ENCODE measurements at places on chromosomes 2 and 18. TPM values are rescaled to one million over a fixed set of nuclear protein-coding genes. Genes with fewer than 3 reads are reported as not detected.
A peak's percentile ranks its signal among the peaks of the same experiment; 100 is the strongest.

- no peak for DNase-seq
- peaks cover 59% of the 10 kb centered on the region for H3K4me1 ChIP-seq
- no peak overlapping the region for H3K27ac ChIP-seq
- peaks cover 14% of the 10 kb centered on the region for H3K36me3 ChIP-seq
Observed at GRCh38 chr2:233098618-233099017, 38.5 kb downstream of the INPP5D start.

GRCh38 chr2:124663645-124663997, 638.5 kb downstream of the CNTNAP5 start:
- H3K4me3 ChIP-seq: no peak overlapping the region
- no peaks in the 10 kb centered on the region for H3K27me3 ChIP-seq
- no peak for DNase-seq

DNA sequence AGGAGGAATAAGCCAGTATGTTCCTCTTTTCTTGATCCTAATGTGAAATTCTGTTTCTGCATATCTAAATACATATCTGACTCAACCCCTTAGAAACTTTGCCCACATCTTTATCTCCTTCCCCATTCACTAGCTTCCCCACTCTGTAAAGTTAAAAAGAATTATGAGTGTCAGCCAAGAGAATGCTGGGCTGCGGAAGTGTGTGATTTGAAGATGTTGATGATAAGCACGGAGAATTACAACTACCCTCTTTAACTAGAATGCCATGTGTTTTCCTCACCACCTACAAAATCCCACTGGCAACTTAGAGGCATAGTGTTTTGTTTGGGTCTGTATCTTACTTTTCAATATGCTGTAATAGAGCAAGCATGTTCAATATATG, 490.4 kb upstream of the FANCL start:
- no peak overlapping the region for H3K4me3 ChIP-seq
- no peak overlapping the region for H3K27ac ChIP-seq
- DNase-seq: no peak
- H3K27me3 ChIP-seq: peaks cover 11% of the 10 kb centered on the region
- no peaks in the 10 kb centered on the region for H3K36me3 ChIP-seq

The UGT1A3 gene
- not detected for total RNA-seq

- DNase-seq: no peak
- peaks cover 4% of the 10 kb centered on the region for H3K36me3 ChIP-seq
- no peaks in the 10 kb centered on the region for H3K4me1 ChIP-seq
Observed at GRCh38 chr18:55672574-55673361, 84.8 kb upstream of the TCF4 start.

GRCh38 chr2:47422560-47422959, 19.6 kb downstream of the MSH2 start:
- no peaks in the 10 kb centered on the region for H3K4me1 ChIP-seq
- no peak overlapping the region for H3K4me3 ChIP-seq
- no peak for DNase-seq
- no peaks in the 10 kb centered on the region for H3K27me3 ChIP-seq

DNA sequence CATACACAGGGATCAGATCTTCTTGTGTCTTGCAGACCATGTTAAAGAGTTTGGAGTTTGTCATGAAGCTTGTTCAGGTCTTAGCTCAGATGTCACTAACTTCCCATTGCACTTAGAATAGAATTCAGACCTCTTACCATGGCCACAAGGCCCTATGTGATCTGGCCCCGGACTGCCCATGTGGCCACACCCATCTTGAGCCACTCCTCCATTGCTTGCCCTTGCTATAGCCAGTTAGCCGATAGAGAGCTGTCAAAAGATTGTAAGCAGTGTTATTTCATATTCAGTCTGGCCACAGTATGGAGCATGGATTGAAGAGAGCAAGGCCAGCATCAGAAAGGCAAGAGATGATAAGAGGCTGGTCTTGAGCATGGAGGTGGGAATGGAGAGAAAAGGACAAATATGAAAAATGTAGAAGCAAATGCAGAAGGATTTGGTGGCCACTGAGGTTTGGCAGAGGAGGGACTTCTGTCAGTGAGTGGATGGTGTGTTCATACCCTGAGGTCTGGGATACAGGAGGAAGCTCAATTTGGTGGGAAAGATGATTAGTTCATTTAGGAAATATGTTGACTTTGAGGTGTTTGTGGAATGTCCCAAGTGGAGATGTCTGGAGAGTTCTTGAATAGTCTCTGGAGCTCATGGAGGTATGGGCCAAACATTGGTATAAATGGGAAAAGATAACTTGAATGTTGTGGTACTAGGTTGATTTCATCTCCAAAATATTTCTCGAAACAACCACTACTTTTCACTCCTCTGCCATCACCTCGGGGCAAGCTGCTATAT, 10.6 kb downstream of the DGUOK start:
- H3K4me3 ChIP-seq: no peak overlapping the region
- H3K4me1 ChIP-seq: peaks cover 82% of the 10 kb centered on the region
- H3K27me3 ChIP-seq: no peaks in the 10 kb centered on the region

DNA sequence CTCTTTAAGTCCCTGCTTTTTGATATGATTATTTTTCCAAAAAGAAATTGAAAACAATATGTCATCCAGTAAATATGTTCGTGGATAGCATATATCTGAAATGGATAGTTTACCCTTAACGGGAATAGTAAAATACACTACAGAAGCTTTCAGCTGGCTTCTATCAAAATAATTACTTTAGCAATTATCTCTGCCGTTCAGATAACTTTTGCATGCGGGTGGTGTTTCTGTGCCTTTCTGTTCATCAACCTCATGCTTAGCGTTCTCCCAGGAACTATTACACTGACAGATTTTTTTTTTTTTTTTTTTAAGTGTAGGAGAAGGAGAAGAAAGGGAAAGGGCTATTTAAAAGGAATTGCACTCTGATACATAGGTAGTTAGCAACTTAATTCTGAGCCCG, 53.6 kb downstream of the TSHZ1 start:
- peak overlapping the region; percentile 65 for H3K27ac ChIP-seq
- H3K36me3 ChIP-seq: peaks cover 2% of the 10 kb centered on the region
- H3K4me3 ChIP-seq: no peak overlapping the region
- H3K4me1 ChIP-seq: peaks cover 57% of the 10 kb centered on the region
- no peak for DNase-seq

The HRH4 gene
- 0.16 TPM for total RNA-seq

DNA sequence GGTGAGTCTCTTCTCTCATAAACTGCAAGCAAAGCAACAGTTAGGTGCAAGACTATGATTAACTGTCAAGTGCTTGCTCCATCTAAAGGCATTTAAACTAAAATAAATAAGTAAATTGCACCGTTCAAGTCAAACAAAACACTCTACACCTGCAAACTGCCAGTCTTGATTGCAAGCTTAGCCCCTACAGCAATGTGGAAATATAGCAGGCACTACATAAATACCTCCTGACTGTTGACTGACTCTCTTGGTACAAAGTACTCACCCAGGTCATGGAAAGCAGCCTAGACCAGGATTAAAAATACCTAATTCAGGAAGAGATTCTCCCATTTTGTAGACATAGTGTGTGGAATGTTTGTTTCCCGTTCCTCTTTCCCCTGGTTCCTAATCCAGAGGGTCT, 176.6 kb upstream of the KLHL29 start:
- H3K27ac ChIP-seq: no peak overlapping the region
- no peaks in the 10 kb centered on the region for H3K4me1 ChIP-seq
- no peak for DNase-seq
- H3K4me3 ChIP-seq: no peak overlapping the region

GRCh38 chr18:59426855-59427254, 67.8 kb upstream of the LMAN1 start:
- H3K36me3 ChIP-seq: no peaks in the 10 kb centered on the region
- DNase-seq: no peak
- no peak overlapping the region for H3K4me3 ChIP-seq

- no peak for DNase-seq
- H3K36me3 ChIP-seq: no peaks in the 10 kb centered on the region
- H3K4me1 ChIP-seq: no peaks in the 10 kb centered on the region
Observed at GRCh38 chr2:122100346-122100745, 344.9 kb downstream of the TSN start.

The CNDP2 gene
- total RNA-seq: 212 TPM

DNA sequence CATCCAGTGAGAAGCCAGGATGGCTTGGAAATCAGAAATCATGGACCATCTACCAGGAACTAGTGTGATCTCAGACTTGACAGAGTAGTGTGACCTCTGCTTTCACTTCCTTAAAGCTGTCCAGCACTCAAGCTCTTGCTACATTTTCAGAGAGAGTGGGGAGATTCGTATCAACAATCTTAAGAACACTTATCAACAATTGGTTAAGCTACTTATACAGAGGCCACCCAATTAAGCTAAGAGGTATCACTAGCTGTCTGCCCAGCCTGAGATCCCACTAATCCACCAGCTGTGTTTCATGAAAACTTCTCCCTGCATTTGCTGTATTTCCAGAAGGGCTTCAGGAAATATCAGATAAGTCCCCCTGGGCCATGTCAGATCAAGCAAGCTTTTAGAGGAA, 4.2 kb downstream of the RPRM start:
- no peaks in the 10 kb centered on the region for H3K36me3 ChIP-seq
- H3K27me3 ChIP-seq: peaks cover 57% of the 10 kb centered on the region
- H3K4me3 ChIP-seq: no peak overlapping the region
- H3K4me1 ChIP-seq: peaks cover 23% of the 10 kb centered on the region
- no peak for DNase-seq
- no peak overlapping the region for H3K27ac ChIP-seq

GRCh38 chr2:156064540-156064939, 268.0 kb downstream of the NR4A2 start:
- no peak overlapping the region for H3K4me3 ChIP-seq
- no peaks in the 10 kb centered on the region for H3K36me3 ChIP-seq
- H3K27ac ChIP-seq: no peak overlapping the region
- H3K4me1 ChIP-seq: no peaks in the 10 kb centered on the region
- H3K27me3 ChIP-seq: no peaks in the 10 kb centered on the region

DNA sequence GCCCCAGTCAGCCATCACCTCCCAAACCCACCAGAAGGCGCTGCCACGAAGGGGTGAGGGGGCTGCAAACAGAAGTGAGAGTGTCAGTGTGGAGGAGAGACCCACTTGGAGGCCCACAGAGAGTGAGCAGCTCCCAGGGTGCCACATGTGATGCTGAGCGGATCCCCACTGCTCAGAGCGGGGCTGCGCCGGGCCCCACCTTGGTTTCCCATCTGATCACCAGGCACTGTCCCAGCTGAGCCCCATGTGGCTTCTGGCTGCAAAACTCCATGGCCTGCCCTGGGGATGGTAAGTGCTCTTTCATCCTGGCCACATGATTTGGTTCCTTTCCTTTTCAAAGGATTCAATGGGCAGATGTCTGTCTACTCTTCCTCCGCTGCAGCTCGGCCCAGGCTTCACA, 23.8 kb downstream of the SNORC start:
- H3K4me3 ChIP-seq: no peak overlapping the region
- DNase-seq: no peak
- peaks cover 14% of the 10 kb centered on the region for H3K4me1 ChIP-seq
- no peaks in the 10 kb centered on the region for H3K36me3 ChIP-seq

The ACP1 gene
- 163 TPM for total RNA-seq

DNA sequence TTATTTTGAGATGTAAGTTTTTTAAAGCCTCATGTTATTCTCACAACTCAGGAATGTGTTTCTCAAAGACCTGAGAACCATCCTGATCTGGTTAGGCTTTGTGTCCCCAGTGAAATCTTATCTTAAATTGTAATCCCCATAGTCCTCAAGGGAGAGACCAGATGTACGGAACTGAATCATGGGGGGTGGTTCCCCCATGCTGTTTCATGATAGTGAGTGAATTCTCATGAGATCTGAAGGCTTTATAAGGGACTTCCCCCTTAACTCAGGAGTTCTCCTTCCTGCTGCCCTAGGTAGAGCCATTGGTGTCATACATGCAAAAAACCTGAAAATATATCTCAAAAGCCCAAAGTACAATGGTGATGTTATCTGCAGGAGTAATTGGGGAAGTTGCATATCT, 836.7 kb downstream of the CBLN2 start:
- no peak overlapping the region for H3K27ac ChIP-seq
- no peak for DNase-seq
- no peaks in the 10 kb centered on the region for H3K36me3 ChIP-seq
- H3K4me3 ChIP-seq: no peak overlapping the region
- H3K4me1 ChIP-seq: no peaks in the 10 kb centered on the region

DNA sequence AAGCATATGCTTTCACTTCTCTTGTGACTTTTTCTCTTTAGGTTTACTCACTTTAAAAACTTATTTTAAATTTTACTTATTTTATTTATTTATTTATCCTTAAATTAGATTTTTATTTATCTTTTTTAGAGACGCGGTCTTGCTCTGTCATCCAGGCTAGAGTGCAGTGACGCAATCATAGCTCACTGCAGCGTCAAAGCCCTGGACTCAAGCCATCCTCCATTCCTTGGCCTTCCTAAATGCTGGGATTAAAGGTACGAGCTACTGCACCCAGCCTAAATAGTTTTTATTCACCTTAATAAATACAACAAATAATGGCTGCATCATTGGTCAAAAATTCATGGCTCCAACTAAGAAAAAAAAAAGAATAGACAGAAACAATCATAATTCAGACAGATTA, 415.7 kb upstream of the FIGN start:
- DNase-seq: no peak
- H3K4me3 ChIP-seq: no peak overlapping the region
- H3K36me3 ChIP-seq: no peaks in the 10 kb centered on the region
- no peaks in the 10 kb centered on the region for H3K4me1 ChIP-seq

- H3K36me3 ChIP-seq: no peaks in the 10 kb centered on the region
- no peaks in the 10 kb centered on the region for H3K4me1 ChIP-seq
- no peaks in the 10 kb centered on the region for H3K27me3 ChIP-seq
- H3K27ac ChIP-seq: no peak overlapping the region
- no peak for DNase-seq
Observed at GRCh38 chr2:83703598-83703997, 755.5 kb downstream of the SUCLG1 start.

DNA sequence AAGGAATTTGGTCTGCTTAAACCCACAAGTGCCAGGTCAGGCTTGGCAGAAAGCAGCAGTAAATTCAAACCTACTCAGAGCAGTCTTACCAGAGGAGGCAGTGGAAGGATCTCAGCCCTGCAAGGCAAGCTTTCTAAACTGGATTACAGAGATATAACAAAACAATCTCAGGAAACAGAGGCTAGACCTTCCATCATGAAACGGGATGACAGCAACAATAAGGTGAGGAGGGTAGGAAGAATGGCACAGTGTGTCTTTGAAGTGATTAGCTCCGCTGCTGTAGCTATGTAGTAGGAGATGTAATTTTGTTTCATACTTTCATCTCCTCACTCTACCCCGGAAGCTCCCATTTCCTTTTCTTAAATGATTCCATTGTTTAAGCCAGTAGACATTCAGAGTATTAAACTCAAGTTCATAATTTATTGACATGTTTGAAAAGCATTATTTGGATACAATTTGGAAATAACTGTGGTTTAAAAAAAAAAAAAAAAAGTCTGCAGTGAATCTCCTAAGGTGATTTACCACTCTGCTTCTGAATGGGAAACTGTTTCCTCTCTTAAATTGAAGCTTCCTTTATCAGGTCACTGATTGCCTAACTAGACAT, 29.4 kb upstream of the DYSF start:
- no peak overlapping the region for H3K27ac ChIP-seq
- peaks cover 4% of the 10 kb centered on the region for H3K4me1 ChIP-seq
- H3K36me3 ChIP-seq: peaks cover 25% of the 10 kb centered on the region
- no peak for DNase-seq
- no peaks in the 10 kb centered on the region for H3K27me3 ChIP-seq

- no peaks in the 10 kb centered on the region for H3K36me3 ChIP-seq
- H3K27me3 ChIP-seq: peaks cover 11% of the 10 kb centered on the region
- H3K4me1 ChIP-seq: peaks cover 13% of the 10 kb centered on the region
- DNase-seq: no peak
- no peak overlapping the region for H3K27ac ChIP-seq
Observed at GRCh38 chr2:44296653-44297052, 21.4 kb downstream of the SLC3A1 start.
